ENCODE measurements at places on chromosomes 4 and X. TPM values are rescaled to one million over a fixed set of nuclear protein-coding genes. Genes with fewer than 3 reads are reported as not detected.
A peak's percentile ranks its signal among the peaks of the same experiment; 100 is the strongest.

DNA sequence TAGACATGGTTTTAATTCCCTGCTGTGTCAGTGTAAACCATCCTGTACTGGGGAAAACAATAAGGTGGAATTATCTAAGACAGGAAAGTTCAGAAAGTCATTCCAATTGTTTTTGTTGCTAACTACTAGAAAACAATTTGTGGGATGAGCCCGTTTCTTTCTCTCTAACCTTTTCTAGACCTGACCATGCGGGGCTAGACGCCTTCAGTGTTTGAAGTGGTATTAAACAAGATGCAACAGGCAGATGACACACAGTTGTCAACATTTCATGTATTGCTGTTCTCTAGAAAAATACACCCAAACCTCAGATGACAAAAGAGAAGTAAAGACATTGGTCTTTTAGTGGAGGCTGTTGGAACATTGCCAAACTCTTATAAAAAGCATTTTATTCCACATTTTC lies 105.7 kb downstream of the FRAS1 start:
- no peaks in the 10 kb centered on the region for H3K36me3 ChIP-seq
- H3K27ac ChIP-seq: no peak overlapping the region
- H3K27me3 ChIP-seq: no peaks in the 10 kb centered on the region
- no peak for DNase-seq
- H3K4me1 ChIP-seq: no peaks in the 10 kb centered on the region
- no peak overlapping the region for H3K4me3 ChIP-seq

DNA sequence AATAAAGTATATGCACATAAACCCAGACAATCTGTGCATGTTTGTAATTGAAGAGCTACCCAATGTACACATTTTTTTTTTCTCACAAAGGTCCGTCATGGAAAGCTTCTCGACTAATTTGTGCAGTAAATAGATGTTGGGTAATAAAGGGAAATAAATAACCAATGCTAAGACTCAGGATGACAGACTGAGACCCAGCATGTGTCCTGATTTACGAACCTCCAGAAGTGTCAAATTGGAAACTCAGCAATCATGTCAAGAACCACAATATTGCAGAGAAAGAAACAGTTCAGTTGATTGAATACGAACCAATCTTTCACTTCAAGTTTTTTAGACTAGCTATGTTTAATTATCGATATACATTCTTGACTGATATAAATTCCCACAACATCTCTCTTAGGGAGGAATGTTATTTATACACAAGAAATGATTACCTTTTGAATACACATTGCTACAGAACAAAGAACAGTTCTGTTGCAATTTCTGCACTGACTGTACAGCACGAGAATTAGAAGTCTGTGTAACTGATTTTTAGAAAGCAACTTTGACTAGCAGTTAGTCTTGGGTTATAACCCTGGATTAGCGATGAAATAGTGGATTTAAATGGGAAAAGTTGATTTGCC lies 625.6 kb upstream of the FTHL17 start:
- H3K4me1 ChIP-seq: no peaks in the 10 kb centered on the region
- DNase-seq: no peak
- no peak overlapping the region for H3K4me3 ChIP-seq
- H3K36me3 ChIP-seq: no peaks in the 10 kb centered on the region

GRCh38 chr4:126701756-126702155 lies 931.0 kb upstream of the INTU start:
- no peaks in the 10 kb centered on the region for H3K36me3 ChIP-seq
- no peaks in the 10 kb centered on the region for H3K4me1 ChIP-seq
- DNase-seq: peak; percentile 81
- no peak overlapping the region for H3K27ac ChIP-seq

DNA sequence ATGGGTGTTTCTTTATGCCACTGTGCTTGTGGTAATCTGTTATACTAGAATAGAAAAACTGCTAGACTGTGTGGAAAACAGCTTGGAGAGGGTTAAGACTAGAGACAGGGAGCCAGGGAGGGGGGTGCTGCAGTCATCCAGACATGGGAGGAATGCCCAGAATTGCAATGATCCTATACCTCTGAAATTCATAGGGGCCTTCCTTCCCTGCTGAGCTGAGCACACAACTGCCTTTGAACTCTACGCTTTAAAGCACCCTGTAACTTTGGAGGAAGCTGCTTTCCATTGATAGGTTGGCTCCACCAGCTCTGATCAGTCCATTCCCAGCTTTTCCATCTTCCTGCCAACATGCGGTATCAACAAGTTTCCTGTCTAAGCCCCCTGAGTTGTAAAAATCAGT lies 155.9 kb upstream of the RASGEF1B start:
- no peaks in the 10 kb centered on the region for H3K27me3 ChIP-seq
- no peak overlapping the region for H3K27ac ChIP-seq
- no peaks in the 10 kb centered on the region for H3K36me3 ChIP-seq

DNA sequence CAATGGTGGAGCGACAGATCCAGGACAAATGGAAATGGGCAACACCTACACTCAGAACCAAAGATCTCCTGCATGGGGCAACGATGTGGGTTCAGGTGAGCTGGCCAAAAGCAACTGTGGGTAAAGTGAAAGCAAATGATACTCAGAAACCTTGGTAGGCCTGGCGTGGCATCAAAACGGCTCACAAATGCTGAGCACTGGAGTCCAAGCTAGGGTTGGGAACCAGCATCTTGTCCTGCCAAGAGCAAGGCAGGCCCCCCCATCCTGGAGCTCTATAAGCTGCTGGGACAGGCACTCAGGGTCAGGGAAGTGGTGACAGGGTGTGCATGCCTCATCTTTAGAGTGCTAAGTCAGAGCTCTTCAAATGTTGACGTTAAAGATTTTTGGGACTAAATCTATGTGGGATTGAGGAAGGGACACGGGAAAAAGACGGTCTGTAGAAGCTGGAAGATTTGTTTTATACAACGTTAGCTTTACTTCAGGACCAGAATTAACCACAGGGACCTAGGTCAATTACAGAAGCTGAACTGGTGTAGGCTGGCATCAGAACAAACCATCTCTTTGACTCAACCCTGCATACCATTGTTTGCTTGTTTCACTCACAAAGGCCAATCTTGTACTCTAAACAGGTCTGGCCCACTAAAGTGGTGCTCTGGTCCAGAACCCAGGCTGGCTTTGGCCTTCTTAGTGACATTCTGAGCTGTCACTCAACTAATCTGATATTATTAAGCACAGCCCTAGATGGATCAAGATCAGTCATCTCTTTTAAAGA lies 10.7 kb downstream of the ATP8A1 start:
- no peaks in the 10 kb centered on the region for H3K4me1 ChIP-seq
- no peaks in the 10 kb centered on the region for H3K27me3 ChIP-seq
- H3K27ac ChIP-seq: no peak overlapping the region
- no peak for DNase-seq

CSAG2 gene
- not detected for total RNA-seq

- H3K4me3 ChIP-seq: no peak overlapping the region
- H3K27me3 ChIP-seq: no peaks in the 10 kb centered on the region
- no peaks in the 10 kb centered on the region for H3K36me3 ChIP-seq
- peaks cover 2% of the 10 kb centered on the region for H3K4me1 ChIP-seq
- H3K27ac ChIP-seq: no peak overlapping the region
Measured at GRCh38 chr4:42480281-42480680, 83.0 kb downstream of the SHISA3 start.
